ENCODE measurements at places on chromosomes 12 and 14.

- no peak for DNase-seq
These were observed 267.6 kb downstream of the GRIN2B start for GRCh38 chr12:13713556-13714410.

GRCh38 chr14:89650077-89650978 is 233.3 kb upstream of the FOXN3 start:
- no peak for DNase-seq

GRCh38 chr12:171743-172676 is 41.9 kb downstream of the SLC6A12 start:
- DNase-seq, result no peak

DNA sequence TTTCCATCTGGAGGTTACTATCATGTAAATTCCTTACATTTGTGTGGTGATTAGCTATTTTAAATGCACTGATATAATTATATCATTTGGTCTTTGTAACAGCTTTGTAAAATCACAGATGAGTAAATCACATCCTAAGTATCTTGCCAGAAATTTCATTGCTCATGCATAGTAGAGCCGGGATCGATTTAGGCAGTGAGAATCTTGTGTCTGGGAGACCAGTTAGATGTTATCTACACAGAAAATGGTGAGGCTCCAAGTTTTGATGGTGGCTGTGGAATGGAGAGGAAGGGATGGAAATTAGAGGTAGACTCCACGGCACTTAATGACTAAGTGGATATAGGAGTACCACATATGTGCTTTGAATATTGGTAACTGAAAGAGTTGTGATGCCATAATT is 156.3 kb downstream of the MSRB3 start:
- DNase-seq, result no peak

DNA sequence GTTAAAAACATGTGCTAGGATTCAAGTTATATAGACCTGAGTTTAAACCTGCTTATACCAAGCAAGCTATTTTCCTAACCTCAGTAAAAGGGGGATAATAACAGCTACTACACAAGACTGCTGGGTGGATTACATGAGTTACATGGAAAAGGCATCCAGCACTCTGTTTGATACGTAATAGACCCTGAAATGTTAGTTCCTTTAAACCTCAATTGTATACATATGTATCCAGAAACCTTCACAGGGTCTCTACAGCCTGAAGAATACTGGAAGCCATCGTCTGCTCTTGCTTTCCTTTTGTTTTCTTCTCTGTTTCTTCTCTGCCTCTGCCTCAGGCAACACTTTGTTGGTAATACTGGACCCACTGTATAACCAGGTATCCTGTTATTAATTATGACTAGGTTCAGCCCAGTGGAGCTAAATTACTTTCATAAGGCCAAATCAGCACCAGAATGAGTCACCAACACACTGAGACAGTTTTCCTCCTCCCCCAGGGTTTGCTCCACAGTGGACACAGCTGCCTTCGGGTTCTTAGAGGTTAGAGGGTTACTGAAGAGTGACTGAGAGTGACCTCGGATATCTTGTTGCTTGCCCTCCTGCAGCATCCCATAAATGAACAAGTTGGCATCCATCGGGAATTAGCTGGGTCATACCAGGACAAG is 127.1 kb downstream of the CAPZA3 start:
- no peak for DNase-seq

DNA sequence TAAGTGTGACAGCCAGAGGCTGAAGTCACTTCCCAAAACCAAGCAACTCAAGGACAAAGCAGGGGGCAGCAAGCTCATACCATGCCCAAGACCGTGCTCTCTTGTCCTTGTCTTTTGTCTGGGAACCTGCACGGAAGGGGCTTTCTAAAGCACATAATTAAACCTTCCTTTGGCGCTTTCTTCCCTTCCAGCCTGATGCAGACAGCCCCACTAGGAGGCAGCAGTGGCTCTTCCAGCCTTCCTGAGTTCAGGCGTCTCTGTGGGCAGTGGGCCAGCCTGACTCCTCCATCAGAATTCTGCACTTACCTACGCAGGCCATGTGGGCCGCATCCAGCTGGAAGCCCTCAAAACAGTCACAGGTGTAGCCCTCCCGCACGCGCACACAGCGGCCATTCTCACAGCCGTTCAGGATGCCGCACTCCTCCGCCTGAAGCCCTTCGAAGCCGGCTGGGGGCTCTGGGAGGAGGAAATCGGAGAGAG is 7.6 kb downstream of the ISCA2 start:
- no peak for DNase-seq

DNA sequence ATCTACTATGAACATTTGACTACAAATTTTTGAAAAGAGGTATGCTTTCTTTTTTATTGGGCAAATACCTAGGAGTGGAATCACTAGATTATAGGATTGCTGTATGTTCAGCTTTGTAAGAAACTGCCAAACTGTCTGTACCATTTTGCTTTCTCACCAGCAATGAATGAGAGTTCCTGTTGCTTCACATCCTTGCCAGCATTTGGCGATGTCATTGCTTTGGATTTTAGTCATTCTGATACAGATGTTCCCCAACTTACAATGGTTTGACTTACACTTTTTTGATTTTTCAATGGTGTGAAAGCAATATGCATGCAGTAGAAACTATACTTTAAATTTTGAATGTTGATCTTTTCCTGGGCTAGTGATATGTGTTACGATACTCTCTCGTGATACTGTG is 328.7 kb downstream of the RAD51B start:
- no peak for DNase-seq

DNA sequence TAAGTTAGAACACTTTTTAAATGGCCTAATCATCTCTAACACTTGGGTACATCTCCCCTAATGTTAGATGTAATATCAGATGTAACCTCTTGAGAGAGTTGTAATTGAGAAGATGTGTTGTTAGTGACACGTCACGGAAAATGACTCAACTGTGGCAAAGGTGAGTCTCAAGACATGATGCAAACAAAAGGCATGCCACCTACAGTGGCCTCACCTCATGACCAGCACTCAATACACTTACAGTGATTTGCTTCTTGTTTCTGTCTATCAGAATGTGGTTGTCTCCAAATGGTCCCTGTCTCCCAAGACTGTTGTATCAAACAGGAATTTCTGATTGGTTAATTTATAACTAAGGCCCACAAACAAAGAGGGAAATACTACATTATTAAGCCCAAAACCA is 91.2 kb downstream of the SLC25A21 start:
- no peak for DNase-seq

DNA sequence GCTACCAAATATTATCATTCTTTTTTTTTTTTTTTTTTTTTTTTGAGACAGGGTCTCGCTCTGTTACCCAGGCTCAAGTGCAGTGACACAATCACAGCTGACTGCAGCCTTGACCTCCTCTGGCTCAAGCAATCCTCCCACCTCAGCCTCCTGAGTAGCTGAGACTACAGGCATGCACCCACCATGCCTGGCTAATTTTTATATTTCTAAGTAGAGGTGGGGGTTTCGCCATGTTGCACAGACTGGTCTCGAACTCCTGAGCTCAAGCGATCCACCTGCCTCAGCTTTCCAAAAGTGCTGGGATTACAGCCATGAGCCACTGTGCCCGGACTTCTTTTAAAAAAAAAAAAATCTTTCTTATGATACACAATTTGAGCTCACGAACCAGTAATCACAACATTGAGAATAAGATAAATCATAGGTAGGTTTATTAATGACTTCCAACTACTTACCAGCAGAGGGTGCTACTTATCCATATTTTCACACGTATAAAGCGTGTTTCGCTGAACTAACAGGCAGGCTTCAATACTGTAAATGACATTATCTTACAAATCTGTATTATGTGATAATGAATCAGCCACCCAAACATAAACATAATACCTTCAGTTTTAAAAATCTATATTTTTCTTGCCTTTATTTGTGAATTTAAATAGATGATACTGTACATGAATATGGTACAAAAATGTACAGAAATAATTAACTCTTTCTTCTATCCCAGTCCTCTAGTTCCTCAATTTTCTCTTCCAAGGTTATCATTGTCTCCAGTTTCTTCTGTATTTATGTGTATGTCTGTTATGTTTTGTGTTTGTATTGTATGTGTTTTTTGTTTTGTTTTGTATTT is 42.5 kb upstream of the BCAT1 start:
- DNase-seq, result no peak

GRCh38 chr12:131500564-131500963 is 210.3 kb upstream of the SFSWAP start:
- DNase-seq, result no peak

GRCh38 chr12:43914923-43915468 is 79.1 kb downstream of the TMEM117 start:
- DNase-seq, result no peak

GRCh38 chr12:31390991-31391390 is 65.0 kb upstream of the SINHCAF start:
- no peak for DNase-seq

Data from T-helper 17 cell (primary cell).